ENCODE measurements at places on chromosomes 3 and 15.

DNA sequence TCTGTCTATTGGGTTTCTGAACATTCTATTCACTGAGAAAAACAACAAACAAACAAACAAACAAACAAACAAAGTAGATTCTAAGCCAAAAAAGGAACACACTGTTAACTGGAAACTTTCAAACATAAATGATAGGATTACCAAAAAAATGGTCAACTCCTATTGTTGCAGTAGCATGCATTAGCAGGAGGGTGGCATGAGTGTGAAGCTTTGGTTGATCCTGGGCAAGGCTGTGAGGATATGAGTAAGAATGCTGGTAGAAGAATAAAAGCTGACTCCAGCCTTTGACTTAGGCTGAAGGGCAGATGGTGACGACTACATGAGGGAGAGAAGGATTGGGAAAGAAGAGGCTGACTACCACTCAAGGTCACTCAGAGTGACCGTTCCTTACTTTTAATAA lies 810.3 kb downstream of the VGLL3 start:
- no peak for DNase-seq

DNA sequence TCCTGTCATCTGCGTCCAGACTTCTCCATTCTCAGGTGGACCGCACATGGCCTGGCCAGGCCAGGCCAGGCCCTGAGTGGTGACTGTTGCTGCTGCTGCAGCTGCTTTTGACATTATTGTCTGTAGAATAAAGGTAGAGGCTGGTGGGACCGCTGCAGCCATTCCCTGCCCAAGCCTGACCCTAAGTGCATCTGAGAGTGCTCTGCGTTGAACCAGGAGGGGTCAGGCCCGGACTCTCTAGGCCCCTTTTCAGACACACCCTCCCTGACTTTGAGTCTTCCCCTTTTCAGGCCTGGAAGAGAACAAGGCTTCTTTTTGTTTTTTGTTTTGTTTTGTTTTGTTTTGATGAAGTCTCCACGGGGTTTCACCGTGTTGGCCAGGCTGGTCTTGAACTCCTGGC lies 54.6 kb upstream of the FLNB start:
- no peak for DNase-seq

- no peak for DNase-seq
These were observed 32.5 kb downstream of the TPRG1 start for GRCh38 chr3:189204167-189204866.

GRCh38 chr3:122183893-122184590 lies 574 bp downstream of the CASR start:
- DNase-seq = no peak

GRCh38 chr15:72271895-72272212 lies 500 bp downstream of the PARP6 start:
- no peak for DNase-seq
